ENCODE measurements at places on chromosomes 3 and 15.

DNA sequence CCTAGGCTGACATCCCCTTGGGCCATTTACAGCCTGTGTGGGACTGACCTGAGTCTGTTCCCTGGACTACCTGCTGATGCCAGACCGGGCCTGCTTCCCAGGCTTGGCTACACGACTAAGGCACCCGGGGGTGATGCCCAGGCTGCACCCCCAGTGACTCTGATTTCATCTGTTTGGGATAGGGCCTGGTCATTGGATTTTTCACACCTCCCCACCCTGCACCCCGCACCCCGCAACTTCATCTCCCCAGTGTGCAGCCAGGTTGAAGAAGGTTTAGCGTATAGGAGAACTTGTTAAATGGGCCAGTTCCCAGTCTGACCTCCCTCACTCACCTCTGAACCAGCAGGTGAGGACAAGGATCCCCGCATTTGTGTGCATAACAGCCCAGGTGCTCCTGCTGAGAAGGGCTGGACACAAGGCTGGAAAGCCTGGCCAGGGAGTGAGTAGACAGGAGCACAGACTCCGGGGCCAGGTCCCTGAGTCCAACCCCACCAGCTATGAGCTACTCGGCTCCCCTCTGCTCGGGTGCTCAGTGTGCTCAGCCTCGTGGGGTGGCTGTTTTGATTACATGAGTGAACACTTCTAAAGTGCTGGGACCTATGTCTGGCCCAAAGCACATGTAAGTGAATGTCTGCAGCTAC is 18.5 kb downstream of the SLC6A20 start:
- no peak for ATAC-seq

DNA sequence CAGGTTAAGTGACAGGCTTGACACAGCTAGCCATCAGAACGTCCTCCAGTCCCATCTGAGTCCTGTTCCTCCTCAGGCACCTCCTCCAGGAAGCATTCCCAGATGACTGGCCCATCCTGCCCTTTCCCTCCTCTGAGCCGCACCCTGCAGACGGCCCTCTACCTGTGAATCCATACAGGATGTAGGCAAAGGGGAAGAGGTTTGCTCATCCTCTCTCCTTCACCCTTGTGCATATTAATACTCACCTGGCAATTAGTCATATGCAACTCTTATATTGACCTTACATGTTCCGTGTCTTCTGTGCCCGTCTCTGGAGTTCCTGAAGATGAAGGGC is 61.9 kb downstream of the SMAD3 start:
- no peak for ATAC-seq

DNA sequence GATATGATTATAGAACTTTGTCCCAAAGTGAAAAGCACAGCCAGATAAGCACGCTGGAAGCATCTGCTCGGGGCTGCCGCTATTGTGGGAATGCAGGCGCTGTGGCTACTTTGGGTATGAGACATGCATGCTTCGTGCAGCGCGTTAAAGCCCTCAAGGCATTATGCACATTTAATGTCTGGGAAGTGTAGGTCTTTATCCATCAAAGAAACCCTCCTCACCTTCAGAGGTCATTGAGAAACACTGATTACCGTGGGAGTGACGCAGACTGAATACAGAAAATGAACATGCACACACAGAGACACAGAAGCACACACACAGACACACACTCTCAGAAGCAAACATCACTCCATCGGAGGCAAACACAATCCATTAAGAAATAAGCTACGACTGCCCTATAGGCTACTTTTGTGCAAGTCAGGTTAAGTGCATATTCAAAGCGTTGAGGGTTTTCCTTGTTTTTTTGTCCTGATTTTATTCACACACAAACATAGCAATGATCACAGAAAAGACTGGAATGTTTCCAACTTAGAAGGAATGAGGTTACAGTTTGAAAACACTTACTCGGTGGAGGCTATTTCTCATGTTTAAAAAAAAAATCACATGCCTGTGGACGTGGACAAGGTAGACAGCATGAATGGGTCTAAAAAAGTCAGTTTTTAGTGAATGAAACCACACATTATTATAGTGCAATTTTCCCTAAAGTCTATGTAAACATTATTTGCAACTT is 68.5 kb downstream of the PLCH1 start:
- peak; percentile 97 for ATAC-seq

GRCh38 chr15:83207009-83207659 is 489 bp downstream of the HDGFL3 start:
- peak; percentile 52 for ATAC-seq

DNA sequence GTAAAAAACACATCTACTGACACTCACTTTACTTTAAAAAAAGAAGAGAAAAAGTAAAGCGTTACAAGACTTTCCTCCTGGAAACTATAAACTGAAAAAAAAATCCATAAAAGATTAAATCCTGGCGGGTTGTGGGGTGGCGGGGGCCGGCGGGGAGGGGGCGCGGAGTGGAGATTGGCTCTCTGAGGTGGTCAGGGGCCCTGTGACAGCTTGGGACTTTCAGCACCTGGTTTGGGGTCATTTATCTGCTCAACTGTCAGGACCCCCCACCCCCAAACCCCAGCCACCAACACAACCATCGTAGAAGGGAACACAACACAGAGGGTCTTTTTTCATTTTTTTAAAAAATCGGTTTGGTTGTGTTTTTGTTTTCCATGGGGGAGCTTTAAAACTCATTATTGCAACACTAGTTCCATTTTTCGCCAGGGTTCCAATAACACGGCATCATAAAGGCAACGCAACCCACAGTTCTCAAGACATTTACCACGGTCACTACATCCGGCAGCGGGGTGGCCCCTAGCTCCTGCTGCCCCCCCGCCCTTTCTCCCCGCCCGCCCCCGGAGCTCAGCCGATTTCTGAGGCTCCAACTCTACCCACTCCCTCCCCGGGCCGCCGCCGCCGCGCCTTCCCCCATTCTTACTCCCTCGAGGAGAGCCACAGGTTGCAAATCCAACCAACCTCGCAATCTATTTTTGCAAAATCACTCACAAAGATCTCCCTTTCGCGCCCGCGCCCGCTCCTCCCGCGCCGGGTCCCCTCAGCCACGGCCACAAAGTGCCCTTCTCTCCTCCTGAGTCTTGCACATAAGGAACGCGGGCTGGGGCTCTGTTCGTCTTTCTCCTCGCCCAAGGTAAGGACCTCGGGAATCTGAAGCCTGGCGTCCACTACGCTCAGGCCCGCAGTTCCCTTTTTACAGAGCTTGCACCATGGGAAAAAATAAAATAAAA is 1.8 kb downstream of the BCL6 start:
- ATAC-seq: peak; percentile 4

- no peak for ATAC-seq
Measured at GRCh38 chr3:18194431-18194830, 230.7 kb downstream of the SATB1 start.

- no peak for ATAC-seq
Measured at GRCh38 chr15:69032703-69033373, 18.3 kb downstream of the NOX5 start.

DNA sequence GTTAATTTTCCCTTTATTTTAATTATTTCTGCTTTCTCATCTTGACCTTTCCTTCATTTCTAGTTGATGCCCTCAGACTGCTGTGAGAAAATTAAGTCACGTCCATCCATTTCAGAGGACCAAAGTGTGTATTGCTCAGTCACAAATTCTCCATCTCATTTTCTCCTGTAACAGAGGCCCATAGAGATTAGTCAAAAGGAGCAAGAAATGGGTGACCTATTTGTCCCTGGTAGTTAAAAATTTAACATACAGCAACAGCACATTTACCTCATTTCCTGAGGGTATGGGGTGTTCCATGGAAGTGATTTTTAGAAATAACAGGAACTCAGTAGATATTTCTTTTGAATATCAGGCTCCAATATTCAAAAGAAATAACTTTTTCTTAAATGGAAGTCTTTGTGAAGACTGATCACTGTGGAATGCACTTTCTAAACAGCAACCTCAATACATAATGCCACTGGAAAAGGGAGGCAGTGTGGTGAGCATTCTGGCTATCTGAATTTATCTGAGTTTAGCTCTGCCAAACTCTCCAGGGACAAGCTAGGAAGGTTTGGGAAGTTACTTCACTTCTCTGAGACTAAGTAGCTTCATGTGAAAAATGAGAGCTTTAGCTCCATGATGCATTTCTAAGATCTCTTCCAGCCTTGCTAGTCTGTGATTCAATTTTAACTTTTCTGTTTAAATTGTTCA is 808.2 kb downstream of the SQOR start:
- ATAC-seq: no peak

- no peak for ATAC-seq
Measured at GRCh38 chr3:104554425-104554824, 812.3 kb upstream of the ALCAM start.

GRCh38 chr3:149621218-149622005 is 36.4 kb downstream of the WWTR1 start:
- peak; percentile 42 for ATAC-seq

- ATAC-seq: no peak
Measured at GRCh38 chr3:71107926-71108325, 475.6 kb downstream of the FOXP1 start.

GRCh38 chr3:101690972-101691371 is 4.5 kb upstream of the RPL24 start:
- no peak for ATAC-seq

- ATAC-seq: no peak
Measured at GRCh38 chr3:65027335-65027734, 339.5 kb upstream of the ADAMTS9 start.

- peak; percentile 68 for ATAC-seq
Measured at GRCh38 chr3:23810343-23811184, 4.8 kb downstream of the UBE2E1 start.

DNA sequence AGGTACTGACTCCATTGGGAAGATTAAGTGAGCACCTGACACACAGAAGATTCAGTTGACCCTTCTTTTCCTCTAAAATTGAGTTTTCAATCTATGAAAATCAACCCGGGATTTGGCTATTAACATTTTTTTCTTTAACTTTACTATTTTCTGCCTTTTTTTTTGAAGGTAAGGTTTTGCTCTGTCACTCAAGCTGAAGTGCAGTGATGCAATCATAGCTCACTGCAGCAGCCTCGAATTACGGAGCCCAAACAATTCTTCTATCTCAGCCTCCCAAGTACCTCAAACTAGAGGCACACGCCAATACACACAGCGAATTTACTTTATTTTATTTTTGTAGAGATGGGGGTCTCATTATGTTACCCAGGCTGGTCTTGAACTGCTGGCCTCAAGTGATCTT is 1029.5 kb downstream of the MCTP2 start:
- ATAC-seq: no peak

- no peak for ATAC-seq
Measured at GRCh38 chr15:101531170-101531569, 41.7 kb upstream of the PCSK6 start.

GRCh38 chr3:30628901-30629590 is 22.6 kb downstream of the TGFBR2 start:
- no peak for ATAC-seq

DNA sequence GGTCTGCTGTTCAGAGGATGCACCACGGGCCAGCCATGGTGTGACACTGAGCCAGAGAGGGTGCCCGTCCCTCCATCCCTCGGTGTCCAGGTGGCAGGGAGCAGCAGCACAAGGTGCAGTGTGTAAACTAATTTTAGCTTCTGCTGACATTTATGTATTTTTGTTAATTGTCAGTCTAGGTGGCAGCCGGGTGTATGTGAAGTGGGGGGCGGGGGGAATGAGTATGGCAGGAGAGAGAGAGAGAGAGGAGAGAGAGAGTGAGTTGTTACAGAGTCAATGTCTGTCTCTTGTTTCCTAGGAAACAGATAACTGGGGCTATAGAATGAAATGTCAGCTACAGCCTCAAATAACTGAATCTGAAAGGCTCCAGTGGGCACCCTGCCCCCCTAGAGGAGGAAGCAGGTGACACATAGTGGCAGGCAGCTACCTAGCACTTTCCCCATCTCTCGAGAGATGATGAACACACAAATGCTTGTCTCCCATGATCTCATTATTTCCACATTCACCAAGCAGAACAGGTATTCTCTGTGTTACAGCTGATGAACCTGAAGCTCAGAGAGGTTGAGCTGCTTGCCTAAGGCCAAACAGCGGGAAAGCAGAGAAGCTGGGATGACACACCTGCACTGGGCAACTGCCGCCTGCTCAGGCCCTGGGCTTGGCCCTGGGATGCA is 24.7 kb downstream of the RASGRF1 start:
- ATAC-seq: peak; percentile 87

DNA sequence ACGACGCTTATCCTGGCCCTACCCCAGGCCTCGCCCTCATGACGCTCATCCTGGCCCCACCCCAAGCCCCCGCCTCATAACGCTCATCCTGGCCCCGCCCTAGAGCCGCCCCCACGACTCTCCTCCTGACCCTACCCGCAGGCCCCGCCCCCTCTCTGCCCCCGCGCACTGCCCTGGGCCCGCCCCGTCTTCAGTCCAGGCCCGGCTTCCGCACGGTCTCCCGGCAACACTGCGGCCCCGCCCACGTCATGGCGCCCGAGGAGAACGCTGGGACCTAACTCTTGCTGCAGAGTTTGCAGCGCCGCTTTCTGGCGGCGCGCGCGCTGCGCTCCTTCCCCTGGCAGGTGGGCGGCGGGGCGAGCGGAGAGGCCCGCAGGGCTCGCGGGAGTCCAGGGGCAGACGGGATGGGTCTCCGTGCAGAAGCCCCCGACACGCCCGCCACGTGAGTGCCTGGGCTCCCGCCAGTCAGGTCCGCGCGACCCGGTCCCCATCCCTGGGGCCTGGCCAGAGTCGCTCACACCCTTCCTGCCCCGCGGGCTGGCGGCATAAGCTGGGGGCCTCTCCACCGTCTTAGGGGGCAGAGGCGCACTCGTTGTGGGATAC is 52.5 kb upstream of the ROPN1B start:
- peak; percentile 95 for ATAC-seq

- ATAC-seq: no peak
Measured at GRCh38 chr3:160130950-160131349, 94.3 kb upstream of the C3orf80 start.

- peak; percentile 53 for ATAC-seq
Measured at GRCh38 chr15:85142312-85142711, 160.7 kb downstream of the PDE8A start.

DNA sequence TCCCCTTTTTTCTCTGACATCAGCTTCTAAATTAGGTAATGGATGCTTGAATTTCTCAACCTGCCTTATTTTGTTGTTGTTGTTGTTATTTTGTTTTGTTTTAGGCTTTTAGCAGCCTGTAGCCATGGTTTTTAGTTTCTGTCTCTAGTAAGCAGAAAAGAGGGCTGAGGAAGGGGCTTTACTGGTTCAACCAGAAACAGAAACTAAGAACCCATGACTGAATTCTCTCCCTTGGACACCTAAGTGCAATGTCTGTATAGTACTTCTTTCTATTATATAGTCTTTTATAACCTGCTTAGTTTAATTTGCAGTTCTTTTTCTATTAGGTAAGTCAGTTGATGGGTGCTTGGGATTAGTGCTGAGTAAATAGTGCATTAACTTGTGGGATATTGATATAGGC is 129.0 kb downstream of the BBX start:
- no peak for ATAC-seq

GRCh38 chr3:127831723-127832172 is 9.4 kb upstream of the MGLL start:
- peak; percentile 54 for ATAC-seq
